Stomach (tissue), 19 donors: ENCODE measurements at places on chromosomes 11 and 22. TPM values are rescaled to one million over a fixed set of nuclear protein-coding genes. Genes with fewer than 3 reads are reported as not detected.

- peak; percentile 59 for DNase-seq
These were observed 16.5 kb downstream of the NAP1L4 start for GRCh38 chr11:2975594-2975993.

EPS8L2 gene
- 96.2 TPM for polyA plus RNA-seq

DNA sequence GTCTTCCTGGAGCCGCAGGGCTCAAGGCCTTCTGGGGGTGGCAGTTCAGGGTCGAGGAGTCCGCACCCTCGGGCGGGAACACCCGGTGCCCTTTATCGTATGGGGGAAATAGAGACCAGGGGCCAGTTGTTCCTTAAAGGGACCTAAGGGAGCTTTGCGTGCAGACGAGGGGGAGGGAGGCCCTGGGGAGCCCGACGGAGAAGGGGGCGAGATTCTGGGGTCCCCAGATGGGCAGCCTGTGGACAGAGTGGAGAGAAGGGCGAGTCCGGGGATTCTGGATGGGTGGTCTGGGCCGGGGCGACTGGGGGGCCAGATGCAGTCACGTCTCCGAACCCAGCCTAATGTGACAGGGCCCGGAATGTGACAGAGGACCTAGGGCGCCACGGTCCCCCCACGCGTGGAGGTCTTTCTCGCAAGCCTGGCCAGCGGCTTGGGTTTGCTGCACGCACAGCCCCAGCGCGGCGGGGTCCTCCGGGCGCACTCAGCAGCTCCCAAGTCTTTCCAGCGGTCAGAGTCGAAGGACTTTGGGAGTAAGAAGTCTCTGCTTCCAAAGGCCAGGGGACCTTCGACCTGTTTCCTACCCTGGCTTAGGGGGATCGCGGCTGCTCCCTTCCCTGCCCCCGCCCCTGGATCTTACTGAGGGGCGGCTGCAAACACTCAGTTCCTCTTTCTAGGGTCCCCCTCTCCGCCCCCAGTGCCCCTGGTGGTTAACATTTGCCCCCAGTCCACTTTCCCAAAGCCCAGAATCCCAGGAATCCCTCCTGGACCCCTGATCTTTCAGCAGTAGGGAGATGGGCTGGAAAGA, 547 bp downstream of the TUBA8 start:
- DNase-seq, result no peak

PAMR1 gene
- polyA plus RNA-seq, result 4.9 TPM
